ENCODE measurements at places on chromosomes 3 and 15. TPM values are rescaled to one million over a fixed set of nuclear protein-coding genes. Genes with fewer than 3 reads are reported as not detected.

The ROBO2 gene
- not detected for total RNA-seq

The SLC22A14 gene
- total RNA-seq = not detected

The SLC51A gene
- total RNA-seq = not detected

The IL20RB gene
- 3.6 TPM for total RNA-seq

Measured in SJSA1 (cell line).